ENCODE measurements at places on chromosomes 3 and 15.

GRCh38 chr3:185172086-185173049 is 19.5 kb upstream of the C3orf70 start:
- no peak for DNase-seq

- DNase-seq, result no peak
Measured at GRCh38 chr15:32766101-32766500, 48.3 kb downstream of the GREM1 start.

DNA sequence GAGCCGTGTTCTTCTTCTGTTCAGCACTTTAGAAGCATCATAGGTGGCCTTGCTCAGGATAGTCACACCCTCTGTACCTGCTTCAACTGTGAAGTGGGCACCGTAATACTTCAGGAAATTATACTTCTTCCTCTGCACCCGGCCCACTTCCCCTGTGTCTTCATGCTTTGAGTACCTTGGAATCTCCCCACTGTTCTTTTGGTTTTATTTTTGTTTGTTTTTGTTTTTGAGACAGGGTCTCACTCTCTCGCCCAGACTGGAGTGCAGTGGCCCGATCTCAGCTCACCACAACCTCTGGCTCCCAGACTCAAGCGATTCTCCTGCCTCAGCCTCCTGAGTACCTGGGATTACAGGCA is 1.7 kb downstream of the P2RY14 start:
- no peak for DNase-seq

GRCh38 chr15:45148076-45149059 is 18.6 kb downstream of the DUOX1 start:
- DNase-seq, result no peak

DNA sequence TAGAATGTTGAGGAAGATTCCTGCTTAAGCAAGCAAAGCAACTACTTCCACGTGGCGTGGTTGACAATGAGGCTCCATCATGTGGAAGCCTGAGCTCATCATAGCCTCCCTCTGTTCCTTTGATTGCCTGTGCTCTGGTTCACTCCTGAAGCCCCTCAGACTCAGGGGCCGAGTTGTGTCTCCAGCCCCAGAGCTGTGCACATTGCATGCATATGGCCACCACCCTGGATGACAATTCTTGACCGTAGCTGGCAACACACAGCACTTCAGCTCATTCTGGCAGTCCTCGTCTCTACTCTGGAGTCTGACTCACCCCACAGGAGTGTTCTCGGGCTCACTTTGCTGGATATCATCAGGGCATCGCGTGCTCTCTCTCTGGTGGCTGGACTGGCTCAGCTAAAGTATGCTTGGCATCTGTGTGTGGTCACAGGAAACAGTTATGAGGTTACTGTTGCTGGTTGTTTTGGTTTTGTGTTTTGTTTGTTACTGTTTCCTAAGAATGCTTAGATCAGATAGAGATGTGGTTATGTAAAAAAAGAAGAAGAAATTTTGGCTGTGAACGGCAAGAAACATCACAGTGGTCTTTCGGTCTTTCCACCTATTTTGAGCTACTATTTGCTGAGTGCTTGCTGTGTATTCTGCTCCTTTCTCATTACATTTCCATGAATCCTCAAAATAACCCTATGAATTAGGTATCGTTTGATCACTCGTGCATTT is 41.6 kb upstream of the MRPS22 start:
- DNase-seq, result no peak

DNA sequence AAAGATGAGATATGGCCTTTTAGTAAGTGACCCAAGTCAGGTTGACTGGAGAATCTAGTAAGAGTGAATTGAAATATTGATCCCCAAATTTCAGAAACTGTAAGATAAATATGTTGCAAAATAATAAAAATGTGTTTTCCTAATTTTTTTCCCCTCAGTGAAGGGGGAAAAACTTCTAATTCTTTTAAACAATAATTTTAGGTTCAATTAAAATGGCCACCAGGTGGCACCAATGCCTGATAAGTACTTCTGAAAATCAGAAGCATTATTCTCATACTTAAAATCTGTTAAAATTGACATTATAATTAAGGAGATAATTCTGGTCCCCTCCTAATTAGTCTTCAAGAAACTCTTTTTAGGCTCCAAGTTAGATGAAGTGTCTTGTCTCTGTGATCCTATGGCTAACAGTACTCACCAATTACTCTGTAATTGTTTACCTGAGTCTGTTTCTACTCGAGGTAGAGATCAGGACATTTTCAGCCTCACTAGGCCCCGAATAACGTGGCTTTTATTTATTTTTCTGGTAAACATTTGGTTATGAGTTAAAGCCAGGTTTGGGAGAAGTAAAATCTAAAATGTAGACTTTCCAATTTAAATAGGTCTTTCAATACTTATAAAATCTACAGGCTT is 52.6 kb downstream of the NMD3 start:
- DNase-seq, result no peak

Measured in stimulated activated CD4-positive, alpha-beta T cell treated with anti-CD3 and anti-CD28 coated beads, Interleukin-15, amount 100 ng/mL, for 1 hour (primary cell).